Chondrocyte (in vitro differentiated cells): ENCODE measurements at places on chromosomes 3 and 15.

DNA sequence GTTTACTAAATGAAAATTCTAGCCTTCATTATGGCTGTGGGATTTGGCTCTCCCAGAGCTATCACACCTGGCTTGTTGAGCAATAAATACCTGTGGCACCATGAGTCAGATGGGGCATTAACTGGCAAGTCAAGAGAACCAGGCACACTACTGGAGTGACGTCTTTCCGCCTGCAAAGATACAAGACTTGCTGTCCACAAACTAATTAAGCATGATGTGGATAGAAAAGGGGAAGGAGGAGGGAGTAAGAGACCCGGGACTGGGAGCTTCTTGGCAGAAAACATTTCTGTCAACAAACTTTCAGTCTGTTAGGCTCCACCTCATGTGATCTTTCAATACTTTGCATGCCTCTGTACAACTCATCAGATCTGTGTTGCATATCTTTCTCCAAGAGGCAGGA lies 56.5 kb downstream of the CLDN1 start:
- DNase-seq: no peak

DNA sequence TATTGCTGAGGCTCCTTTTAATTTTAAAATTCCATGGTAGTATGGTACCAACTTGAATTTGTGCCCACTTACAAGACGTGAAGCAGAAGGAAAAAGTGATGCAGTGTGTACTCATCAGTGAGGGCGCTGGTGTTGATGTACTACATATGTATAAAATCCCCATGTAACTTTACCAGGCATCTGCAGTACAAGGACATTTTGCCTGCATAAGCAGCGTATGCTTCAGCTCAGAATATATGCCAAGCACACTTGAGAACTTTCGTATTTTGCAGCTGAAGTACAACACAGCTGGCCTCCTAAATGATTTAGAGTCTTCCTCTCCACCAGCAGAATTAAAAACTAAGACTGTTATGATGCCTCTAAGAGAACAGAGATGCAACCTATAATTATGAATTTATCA lies 108.9 kb downstream of the RYR3 start:
- DNase-seq: no peak

DNA sequence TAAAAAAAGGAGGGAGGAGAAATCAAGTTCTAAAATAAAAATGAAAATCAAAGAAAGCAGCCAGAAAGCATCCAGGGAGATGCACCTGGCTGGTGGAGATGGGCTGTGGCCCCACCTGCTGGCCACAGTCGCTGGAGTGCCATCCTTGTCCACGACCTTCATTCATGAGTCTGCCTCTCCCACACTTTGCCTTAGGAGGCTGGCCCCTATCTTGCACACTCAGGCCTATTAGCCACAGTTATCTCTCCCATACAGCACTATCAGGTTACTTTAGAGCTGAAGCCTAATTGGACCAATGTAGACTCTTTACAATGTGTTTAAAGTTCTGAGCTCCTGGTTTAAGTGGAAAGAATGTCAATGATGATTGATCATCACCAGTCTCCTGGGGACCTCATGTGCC lies 392.0 kb upstream of the RORA start:
- no peak for DNase-seq

GRCh38 chr3:61894988-61895935 lies 333.9 kb downstream of the PTPRG start:
- no peak for DNase-seq

GRCh38 chr3:56339671-56340070 lies 128.6 kb downstream of the ERC2 start:
- no peak for DNase-seq
